Trophoblast cell (in vitro differentiated cells and primary cell): ENCODE measurements at places on chromosomes 2 and 18.
A peak's percentile ranks its signal among the peaks of the same experiment; 100 is the strongest.

DNA sequence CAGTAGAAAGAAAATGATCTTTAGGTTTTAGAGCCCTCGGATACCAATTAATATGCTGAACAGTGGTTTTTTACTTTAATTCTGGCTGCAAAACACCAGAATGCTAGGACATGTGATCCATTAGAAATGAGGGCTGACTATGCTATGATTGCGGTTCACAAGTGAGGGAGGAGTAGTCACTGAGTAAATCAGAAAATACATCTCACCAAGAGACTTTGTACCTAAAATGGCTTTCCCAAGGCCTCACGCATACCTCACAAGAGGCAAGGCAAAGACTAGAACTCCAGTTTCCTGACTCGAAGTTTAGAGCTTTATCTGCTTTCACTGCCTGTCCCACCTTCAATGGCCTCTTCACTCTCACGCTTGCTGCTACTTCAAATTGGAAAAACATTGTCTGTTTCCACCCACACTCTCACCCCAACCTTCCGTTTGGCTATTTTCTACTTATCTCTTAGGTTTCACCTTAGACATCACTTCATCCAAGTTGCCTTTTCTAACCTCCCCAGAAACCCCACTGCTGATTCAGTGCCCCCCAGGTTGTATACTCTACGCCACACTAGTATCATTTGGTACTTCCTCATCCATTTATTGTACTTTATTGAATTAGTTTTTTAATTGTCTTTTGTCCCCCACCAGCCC, 5.1 kb upstream of the MBD2 start:
- DNase-seq: no peak

DNA sequence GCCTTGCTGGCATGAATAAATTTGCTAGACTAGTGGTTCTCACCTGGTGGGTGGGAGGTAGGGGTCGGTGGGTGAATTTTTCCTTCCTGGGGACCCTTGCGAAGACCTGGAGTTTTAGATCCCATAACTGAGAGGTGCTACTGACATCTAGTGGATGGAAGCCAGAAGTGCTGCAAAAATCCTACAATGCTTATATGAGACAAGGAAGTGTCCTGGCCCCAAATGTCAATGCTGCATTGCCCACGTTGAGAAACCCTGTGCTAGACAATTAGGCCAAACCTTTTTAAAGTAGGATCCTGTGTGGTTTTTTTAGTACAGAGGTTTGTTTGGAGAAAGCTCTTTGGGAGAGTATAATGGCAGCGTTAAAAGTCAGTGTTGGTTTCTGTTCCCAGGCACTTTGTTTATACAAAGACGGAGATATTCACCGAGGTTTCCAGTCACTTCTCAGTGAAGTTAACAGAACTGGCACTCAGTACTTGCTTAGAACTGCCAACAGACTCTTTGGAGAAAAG, 9.6 kb downstream of the SERPINB8 start:
- DNase-seq: peak; percentile 90

GRCh38 chr2:7037340-7038333, 120.4 kb downstream of the RNF144A start:
- DNase-seq: peak; percentile 79

DNA sequence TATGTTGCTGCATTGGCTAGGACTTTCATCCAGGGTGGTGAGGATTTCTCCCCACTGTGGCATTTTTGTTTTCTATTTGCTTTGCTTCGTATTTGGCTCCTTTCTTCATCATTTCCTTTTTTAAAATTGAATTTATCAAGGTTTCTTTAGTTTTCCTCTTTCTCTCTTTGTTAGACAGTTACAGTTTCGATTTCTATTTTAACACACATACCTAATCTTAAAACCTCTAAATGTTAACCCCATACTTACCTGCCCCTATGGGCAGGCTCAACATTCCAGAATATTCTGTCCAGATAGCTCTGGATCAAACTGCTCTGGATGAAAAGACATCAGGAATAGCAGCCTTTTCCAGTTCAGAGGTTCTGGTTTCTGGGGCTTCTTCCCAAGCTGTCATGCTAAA, 49.2 kb downstream of the DIPK1C start:
- no peak for DNase-seq

- DNase-seq: no peak
These were observed 1.9 kb downstream of the CD302 start for GRCh38 chr2:159795841-159796690.

- DNase-seq: no peak
These were observed 100.8 kb downstream of the RTN4 start for GRCh38 chr2:54949431-54949830.

- DNase-seq: peak; percentile 89
These were observed at the start of gene ABCB6 for GRCh38 chr2:219218732-219219701. TSS of gene ABCB6 (minus strand) at chr2:219218958. CDS start at chr2:219218673, 285 bp downstream.
